ENCODE measurements at places on chromosomes 11 and 22.

DNA sequence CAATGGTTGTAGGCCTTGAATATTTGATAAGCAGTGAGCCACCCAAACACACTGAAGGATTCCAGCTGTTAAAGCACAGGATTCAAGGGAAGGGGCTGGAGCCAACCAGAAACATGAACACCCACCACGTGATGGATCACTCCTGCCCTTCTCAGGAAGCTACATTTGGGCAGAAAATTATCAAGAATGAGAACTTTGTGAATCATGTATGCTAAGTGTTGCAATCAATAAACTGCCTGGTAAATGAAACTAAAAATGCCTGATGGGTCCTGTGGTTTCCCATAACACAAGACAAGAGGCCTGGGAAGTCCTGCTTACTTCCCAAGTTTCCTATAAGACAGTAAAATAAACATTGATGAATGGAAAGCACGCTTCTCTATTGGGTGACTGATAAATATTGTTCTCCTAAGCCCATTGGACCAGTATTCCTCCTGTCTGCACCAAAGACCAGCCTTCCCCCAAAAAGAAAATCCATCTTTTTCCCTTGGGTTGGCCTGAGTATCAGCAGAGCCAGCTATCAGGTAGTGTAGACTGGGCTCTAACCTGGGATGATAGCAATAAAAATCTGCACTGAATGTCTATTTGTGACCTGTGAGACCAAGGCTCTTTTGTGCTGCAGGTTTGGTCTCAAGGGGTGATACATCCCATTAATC is 98.4 kb downstream of the CCDC83 start:
- peak; percentile 37 for DNase-seq

DNA sequence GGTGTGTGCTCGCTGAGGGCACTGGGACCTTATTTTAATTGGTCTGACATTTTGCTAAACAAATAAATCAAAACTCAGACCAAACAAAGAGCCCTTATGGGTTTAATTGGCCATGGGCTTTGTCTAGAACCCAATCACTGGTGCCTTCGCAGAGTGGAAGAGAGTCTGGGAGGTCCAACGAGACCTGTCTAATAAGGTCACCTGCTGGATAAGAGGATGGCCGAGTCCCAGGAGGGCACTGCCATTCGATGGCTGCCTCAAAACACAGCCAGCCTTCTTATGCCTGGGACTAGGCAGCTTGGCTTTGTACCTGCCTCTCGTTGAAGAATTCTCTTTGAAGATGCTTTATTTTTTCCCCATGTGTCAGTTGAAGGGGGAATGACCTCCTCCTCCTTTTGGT is 171.1 kb downstream of the CEP164 start:
- no peak for DNase-seq

DNA sequence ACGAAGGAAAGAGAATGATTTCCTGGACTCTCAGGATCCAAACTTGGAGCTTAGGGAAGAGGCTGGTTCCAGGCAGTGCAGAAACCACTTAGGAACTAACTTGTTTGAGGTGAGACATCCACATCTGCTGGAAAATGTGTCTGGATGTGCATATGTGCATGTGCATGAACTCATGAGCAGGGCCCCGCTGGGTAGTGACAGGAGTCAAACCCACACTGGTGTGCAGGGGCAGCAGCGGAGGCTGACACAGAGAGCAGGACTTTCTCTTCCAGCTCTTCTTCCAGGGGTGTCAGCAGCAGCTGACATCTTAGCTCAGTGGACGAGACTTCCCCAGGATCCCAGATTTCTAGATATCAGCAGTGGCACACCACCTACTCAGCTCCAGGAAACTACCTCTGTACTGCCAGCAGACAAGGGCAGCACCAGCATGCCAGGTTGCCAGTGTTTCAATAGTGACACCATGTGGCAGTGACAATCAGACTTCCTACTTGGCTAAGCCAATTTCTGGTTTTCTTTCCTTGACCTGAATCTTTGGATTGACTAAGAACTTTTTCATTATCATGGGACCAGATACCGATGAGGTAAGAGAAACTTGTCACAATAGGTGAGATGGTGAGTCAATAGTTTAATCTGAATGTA is 227.5 kb upstream of the ZC3H12C start:
- DNase-seq, result peak; percentile 14

GRCh38 chr11:108009497-108010370 is 1.0 kb downstream of the CUL5 start:
- peak; percentile 10 for DNase-seq
